Naive thymus-derived CD4-positive, alpha-beta T cell (primary cell): ENCODE measurements at places on chromosomes 2 and 18. TPM values are rescaled to one million over a fixed set of nuclear protein-coding genes. Genes with fewer than 3 reads are reported as not detected.

DNA sequence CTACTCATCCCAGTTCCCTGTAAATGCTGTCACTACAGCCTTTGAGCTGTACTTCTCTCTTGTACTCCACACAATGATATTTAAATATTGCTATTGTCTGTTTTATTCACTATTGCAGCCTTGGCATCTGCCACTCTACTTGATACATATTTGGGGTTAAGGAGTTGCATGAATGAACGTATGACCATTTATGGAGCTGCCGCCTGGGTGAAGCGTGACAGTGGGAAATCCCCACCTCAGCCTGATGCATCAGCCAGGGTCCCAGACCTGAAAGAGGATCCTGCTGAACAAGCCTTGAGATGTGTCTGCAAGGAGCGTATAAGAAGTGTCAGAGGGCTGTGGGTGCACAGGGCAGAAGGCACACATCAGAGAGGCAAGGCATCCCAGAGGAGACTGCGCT, 39.1 kb downstream of the MRPL35 start:
- DNase-seq: no peak

DNA sequence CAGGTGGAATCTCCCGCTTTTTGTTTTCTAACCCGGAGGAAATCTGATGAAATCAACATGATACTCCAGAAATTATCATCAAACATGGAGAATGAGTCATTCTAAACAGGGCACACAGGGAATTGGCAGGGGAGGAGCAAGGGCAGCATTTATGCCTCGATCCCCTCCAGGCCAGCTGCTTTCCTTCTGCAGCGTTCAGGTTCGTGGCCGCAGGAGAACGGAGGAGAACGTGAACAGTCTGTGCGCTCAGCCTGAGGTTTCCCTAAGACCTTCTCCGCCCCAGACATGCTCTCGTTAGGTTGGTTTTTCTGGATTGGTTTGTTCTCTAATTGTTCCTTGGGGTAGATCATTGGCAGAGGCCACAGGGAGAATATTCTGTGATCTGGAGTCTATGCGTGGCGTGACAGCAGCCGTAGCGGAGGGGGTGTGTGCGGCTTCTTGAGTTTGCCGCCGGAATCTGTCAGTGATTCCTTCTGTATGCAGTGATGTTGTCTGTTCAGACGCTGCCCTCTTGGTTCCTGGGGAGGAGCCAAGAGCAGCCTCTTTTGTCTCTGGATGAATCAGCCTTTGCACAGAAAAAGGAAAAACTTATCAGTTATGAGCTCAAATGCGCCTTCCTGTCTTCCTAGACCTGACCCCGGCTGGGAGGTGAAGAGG, 75.9 kb downstream of the SH3BP4 start:
- no peak for DNase-seq

- DNase-seq: no peak
Measured at GRCh38 chr18:11946756-11947155, 34.6 kb upstream of the IMPA2 start.

DNA sequence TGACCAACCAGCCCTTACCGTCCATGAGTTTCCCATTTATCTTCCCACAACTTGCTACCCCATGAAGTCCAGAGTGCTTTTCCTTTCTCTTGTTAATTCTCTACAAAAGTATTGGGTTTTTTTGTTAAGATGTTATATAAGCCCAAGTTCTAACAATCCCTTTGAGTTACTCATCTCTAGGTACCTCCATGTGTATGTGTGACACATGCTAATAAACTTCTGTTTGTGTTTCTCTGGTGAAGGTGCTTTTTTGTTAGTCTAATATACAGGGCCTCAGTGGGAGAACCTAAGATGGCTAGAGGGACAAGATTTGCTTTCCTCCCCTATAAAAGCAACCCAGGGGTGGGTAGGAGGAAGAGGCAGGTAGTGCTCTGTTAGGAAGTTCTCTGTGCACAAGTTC, 31.8 kb upstream of the RMDN2 start:
- DNase-seq: no peak

GAREM1 gene
- 0.13 TPM for total RNA-seq

GKN1 gene
- total RNA-seq: not detected

CNDP1 gene
- total RNA-seq: not detected
